Anterior cingulate cortex (tissue), 58 donors: ENCODE measurements at places on chromosomes 6 and 20.

GRCh38 chr6:83597051-83597450 is 84.7 kb downstream of the PRSS35 start:
- DNase-seq: no peak

GRCh38 chr20:24382743-24383142 is 86.7 kb upstream of the SYNDIG1 start:
- no peak for DNase-seq

- DNase-seq: no peak
Measured at GRCh38 chr20:6651561-6651960, 115.9 kb upstream of the BMP2 start.

DNA sequence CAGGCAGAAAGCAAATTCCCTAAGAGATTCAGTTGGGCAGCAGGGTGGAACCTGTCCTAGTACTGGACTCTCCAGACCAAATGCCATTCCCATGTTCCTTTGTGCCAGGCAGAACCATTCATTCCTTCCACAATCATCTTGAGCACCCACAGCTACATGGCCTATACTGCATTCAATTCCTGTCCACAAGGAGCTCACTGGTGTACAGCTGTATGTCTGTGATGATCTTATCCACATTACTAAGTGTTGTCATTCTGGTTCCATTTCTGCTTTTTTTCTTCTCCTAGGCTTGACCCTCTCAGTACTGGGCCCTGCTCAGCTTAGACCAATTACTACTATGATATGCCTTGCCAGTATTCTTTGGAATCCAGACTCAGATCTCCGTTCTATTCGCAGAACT is 27.5 kb downstream of the MAN1A1 start:
- no peak for DNase-seq

DNA sequence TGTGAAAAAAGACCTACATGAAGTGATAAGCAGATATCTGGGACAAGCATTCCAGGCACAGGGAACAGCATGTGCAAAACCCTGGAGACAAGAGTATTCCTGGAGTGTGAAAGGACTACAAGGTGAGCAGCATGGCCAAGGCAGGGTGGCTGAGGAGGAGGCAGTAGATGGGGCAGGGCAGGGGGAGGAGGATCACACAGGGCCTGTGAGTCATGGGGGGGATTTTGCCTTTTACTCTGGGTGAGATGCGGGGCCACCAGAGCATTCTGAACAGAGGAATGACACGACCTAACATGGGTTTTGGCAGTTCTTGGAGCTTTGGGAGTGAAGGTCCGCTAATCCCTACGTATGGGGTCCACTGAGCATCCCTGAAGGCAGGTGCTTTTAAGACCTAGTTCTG is 69.8 kb upstream of the CCN6 start:
- DNase-seq: no peak

DNA sequence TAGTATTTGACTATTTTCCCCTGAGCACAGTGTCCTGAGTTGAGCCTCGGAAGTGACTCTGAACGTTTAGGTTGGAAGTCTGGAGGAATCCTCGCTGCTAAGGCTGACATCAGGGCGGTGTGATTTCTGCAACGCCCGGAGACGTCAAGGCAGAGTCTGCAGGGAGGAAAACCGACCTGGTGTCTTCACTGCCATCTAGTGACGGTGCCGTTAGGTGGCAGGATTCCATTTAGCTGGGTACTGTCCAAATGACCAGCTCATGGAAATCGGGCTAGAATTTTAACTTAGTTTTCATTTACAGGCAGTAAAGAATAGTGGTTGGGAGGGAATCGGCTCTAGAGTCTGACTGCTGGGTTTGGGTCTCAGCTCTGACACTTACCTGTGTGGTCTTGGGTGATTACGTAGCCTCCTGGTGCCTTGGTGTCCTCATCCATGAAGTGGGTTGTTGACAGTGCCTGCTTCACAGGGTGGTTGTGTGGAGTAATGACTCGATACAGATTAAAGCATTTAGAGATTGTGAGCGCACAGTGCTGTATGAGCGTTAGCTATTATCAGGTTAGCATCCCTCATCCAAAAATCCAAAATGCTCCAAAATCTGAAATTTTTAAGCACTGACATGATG is 35.0 kb downstream of the FOXF2 start:
- DNase-seq: peak; percentile 14

GRCh38 chr20:63042448-63043071 is 35.8 kb upstream of the BHLHE23 start:
- no peak for DNase-seq

- DNase-seq: no peak
Measured at GRCh38 chr6:162123797-162124196, 603.8 kb downstream of the PRKN start.

GRCh38 chr6:26372308-26373144 is 7.5 kb downstream of the BTN3A2 start:
- no peak for DNase-seq

- DNase-seq: no peak
Measured at GRCh38 chr6:15627821-15628220, 35.0 kb downstream of the DTNBP1 start.
